ENCODE measurements at places on chromosomes 4 and X.

DNA sequence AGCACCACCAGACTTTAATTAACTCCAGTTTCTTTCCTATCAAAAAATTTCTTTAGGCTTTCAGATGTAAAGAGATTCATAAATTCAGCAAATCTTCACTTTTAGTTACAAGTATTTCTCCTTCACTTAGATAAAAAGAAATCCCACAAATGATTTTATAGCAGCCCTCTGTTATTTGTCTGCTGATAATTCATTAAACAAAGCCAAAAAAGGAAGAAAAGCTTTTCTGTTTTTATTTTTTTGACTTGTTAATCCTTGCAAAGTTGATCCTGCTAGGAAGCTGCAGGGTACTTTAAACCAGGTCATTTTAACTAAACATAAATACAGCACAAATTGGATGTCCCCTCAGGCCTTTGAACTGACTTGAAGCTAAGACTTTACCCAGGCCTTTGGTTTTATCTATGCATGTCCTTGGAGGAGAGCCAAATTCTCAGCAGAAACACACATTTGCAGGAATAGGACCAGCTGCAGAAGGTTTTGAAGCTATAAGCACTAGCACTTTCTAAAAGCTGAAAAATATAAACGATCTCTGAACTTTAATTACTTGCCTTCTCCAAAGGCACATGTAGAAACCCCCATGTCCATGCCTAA, 57.5 kb downstream of the PCDH18 start:
- DNase-seq = no peak

DNA sequence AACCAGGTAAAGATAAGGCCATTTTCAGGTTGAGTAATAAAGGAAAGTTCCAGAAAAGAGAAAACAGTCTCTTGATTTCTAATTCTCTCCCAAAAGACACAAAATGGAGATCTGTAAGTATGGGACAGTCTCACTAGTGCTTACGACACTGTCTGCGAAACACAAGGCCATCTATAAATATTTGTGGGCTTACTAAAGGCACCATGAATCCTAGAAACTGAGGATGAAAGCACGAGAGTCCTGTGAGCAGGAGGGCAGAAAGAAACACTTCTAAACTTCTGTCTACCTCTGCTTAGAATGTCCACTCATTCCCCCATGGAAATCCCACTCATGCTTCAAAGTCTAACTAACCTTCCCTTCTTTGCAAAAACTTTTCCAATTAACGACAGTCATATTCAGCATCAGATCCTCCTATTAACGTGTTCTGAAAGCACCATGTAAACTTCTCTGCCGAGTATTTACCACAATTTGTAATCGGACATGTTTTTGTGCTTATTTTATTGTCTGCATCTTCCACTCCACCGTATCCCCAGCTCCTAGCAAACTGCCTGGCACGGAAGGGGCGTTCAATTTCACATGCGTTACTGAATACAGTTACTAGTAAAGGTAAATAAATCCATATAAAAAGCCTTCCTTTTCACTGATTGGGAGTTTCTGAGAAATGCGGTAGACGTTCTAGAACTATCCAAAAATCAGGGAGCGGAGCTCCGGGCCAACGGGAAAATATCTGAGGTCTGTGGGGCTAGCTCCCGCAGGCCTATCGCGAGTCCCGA, 665 bp downstream of the PSMD10 start:
- DNase-seq = no peak

- DNase-seq = no peak
Observed at GRCh38 chr4:5888222-5889001, 4.5 kb downstream of the CRMP1 start.

GRCh38 chrX:15242899-15243555, 26.9 kb downstream of the ASB9 start:
- no peak for DNase-seq

DNA sequence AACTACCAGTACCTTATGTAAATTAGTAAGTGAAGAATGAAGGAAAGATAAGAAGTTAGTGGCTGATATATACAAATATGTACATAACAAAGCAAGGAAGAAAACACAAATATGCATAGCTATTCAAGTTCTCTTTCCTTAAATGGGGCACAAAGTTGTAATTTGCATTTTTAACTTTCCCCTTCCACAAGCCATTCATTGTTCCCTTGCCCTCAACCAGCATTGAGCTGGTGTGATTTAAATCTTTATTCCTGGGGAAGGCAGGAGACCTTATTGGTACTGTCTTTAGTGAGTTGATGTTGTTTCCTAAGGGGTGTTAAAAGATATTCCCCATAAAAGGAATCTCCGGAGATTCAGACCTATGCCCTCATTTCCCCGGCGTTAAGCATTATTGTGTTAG, 735.3 kb downstream of the PCDH18 start:
- no peak for DNase-seq

GRCh38 chr4:128630871-128631270, 178.6 kb upstream of the JADE1 start:
- DNase-seq = no peak

DNA sequence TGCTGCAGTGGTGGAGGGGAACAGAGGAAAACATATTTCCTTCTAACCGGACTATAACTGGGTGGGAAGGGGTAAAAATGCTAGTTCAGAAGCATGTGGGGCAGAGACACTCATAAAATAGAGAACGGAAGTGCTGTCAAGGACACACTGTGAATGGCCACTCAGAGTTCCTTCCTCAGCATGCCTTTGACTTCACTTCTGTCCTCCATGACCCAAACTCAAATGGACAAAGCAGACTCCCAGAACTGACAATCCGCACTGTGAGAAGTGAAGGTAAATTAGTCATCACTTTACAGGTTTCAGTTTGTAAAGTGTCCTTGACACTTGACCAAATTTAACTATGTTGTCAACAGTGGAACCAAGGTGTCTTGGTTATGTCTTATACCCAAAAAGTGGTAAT, 30.2 kb upstream of the ELF2 start:
- no peak for DNase-seq

GRCh38 chrX:56219700-56220099, 12.5 kb upstream of the KLF8 start:
- no peak for DNase-seq

GRCh38 chr4:55485821-55486220, 60.9 kb downstream of the CLOCK start:
- DNase-seq = no peak

- DNase-seq = no peak
Observed at GRCh38 chr4:118950929-118951570, 62.4 kb downstream of the SYNPO2 start.

- no peak for DNase-seq
Observed at GRCh38 chr4:91267543-91267942, 1036.2 kb upstream of the GRID2 start.

- no peak for DNase-seq
Observed at GRCh38 chrX:86066998-86067397, 19.6 kb upstream of the CHM start.

All from stimulated activated CD8-positive, alpha-beta memory T cell treated with anti-CD3 and anti-CD28 coated beads, Interleukin-15, amount 100 ng/mL, for 4 hours (primary cell).